Stimulated activated CD8-positive, alpha-beta memory T cell treated with anti-CD3 and anti-CD28 coated beads, Interleukin-4, amount 100 ng/mL, for 1 hour (primary cell): ENCODE measurements at places on chromosomes 4 and X.

- DNase-seq = no peak
These were observed 56.4 kb downstream of the SPCS3 start for GRCh38 chr4:176376032-176376614.

DNA sequence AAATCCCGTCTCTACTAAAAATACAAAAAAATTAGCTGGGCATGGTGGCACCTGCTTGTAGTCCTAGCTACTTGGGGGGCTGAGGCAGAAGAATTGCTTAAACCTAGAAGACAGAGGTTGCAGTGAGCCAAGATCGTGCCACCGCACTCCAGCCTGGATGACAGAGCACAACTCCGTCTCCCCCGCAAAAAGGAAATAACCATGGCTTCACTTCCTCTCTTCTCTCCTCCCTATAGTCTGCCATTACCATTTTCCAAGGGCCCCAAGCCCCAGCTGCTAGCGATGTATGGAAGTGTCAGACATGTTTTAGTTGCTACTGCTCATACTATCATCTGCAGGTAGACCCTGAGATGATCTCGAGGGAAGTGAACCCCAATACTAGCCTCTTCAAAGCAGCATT is 177.3 kb upstream of the FAM9B start:
- DNase-seq = no peak

- no peak for DNase-seq
These were observed 42.4 kb downstream of the CD99L2 start for GRCh38 chrX:150856101-150856500.

DNA sequence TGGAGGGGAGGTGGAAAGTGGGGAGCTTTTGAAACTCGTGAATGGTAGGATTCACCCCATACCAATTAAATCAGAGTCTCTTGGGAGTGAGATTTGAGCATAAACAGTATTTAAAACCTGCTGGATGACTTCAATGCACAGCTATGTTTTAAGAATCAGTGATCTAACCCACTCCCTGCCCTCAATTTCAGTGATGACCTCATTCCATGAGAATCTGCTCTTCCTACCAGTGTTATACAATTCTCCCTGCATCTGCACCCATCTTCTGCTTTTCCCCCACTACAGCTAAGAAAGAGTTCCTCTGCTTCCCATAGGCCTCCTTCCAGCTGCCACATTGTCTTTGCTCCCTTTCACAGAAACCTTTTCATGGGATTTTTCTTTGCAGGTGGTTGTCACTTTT is 18.3 kb upstream of the H2AZ1 start:
- no peak for DNase-seq

- no peak for DNase-seq
These were observed 659.3 kb upstream of the SLIT2 start for GRCh38 chr4:19592391-19592790.

DNA sequence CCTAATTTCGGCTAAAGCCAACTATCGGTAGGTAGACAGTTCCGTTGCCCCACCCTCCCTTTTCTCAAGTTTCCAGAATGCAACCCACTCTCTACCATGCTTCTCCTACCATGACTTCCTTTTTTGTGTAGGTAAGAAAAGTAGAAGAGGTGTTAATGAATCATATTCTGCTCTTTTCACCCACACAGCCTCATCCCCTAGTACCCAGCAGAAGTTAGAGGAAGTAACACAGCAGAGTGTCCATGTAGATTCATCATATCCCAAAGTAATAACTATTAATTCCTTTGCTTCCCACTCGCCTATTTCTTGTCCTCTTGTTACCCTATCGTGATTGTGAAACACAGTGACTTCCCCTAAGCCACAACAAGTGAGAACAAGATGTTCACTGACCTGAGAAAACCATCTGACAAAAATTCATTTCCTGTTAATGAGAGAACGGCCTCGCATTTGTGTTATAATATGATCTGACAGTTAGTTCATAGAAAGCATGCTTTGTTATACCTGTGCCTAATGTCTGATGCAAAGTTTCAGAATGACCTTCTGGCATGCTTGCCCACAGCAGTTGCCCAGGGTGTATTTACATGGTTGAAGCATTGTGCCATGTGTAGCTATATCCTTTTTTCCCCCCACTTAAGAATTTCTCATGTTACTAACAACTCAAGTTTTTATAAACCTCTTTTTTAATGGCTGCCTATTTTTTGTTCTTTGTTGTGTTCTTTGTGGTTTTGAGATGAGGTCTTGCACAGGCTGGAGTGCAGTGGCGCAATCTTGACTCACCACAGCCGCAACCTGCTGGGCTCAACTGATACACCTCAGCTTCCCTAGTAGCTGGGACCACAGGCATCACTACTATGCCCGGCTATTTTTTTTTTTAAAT is 185.6 kb downstream of the RAP1GDS1 start:
- DNase-seq = peak; percentile 44

DNA sequence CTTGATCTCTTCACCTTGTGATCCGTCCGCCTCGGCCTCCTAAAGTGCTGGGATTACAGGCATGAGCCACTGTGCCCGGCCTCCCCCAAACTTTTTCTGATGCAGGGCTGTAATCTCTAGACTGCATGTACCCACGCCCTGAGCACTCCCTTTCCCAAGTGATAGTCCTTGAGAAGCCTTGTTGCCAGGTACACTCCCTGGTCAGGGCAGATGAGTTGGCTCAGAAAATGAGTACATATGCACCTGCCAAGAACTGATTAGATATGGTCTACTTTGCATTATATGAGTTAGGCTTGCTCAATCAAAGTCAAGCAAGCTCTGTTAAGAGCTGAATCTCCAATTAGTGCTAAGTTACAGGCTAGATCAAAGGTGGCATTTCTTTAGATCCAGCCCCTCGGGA is 20.3 kb downstream of the APOO start:
- no peak for DNase-seq

DNA sequence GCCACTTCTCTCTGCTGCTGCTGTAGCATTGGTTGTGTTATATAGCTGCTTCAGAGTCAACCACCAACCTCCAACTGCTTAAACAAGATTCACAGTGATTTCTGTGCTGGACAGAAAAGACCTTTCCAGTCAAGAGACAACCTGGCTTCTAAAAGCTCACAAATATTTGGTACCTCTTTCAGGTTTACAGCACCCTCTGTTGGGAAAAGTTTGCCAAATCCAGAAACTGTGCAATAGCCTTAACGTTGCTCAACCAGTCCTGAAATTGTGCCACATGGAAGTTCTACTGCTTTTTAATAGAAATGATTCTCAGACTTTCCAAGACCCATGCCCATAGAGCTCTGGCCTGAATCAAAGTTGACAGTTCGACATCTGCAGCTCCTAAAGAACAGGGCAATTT is 842.1 kb upstream of the HTR2C start:
- DNase-seq = no peak
